ENCODE measurements at places on chromosomes 13 and 19.

GRCh38 chr19:53782698-53783097, 41.4 kb downstream of the NLRP12 start:
- no peak for DNase-seq

GRCh38 chr19:38394488-38394887, 6.0 kb downstream of the SPRED3 start:
- peak; percentile 43 for DNase-seq

GRCh38 chr19:45809643-45810159, 5.4 kb downstream of the RSPH6A start:
- no peak for DNase-seq

DNA sequence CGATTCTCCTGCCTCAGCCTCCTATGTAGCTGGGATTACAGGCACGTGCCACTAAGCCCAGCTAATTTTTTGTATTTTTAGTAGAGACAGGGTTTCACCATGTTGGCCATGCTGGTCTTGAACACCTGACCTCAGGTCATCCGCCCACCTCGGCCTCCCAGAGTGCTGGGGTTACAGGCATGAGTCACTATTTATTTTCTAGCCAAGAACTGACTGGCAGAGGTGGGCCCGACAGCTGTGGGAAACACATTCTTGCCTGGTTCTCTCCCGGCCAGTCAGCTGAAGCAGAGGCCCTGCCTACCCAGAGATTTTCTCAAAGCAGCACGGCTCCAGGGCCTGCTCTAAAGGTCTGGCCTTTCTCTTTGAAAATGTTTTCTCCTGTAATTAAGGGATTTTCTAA, 108.0 kb downstream of the KCTD15 start:
- DNase-seq, result no peak

- no peak for DNase-seq
These were observed 16.9 kb upstream of the CYP2S1 start for GRCh38 chr19:41175801-41176777.

DNA sequence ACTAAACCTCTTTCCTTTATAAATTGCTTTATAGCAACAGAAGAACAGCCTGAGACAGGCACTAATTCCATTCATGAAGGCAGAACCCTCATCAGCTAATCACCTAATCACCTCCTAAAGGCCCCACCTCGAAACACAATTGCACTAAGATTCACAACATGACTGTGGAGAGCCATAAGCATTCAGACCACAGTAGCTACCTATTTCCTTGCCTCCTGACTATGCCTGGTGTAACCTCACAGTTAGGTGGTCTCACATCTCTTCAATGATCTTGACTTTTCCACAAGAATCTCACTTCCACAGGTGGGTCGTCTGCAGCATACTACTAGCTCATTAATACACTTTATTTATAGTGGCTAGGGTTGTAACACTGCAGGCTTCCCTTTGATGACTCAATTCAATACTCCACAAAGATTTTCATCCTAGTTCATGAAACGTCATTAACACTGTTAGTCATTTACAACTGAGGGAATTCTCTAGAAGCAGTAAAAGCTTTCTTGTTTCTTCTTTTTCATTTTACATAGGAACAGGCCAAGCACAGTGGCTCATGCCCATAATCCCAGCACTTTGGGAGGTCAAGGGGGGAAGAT, 27.1 kb downstream of the STK24 start:
- no peak for DNase-seq

- DNase-seq, result no peak
These were observed 4.9 kb downstream of the CACTIN start for GRCh38 chr19:3621689-3622088.

DNA sequence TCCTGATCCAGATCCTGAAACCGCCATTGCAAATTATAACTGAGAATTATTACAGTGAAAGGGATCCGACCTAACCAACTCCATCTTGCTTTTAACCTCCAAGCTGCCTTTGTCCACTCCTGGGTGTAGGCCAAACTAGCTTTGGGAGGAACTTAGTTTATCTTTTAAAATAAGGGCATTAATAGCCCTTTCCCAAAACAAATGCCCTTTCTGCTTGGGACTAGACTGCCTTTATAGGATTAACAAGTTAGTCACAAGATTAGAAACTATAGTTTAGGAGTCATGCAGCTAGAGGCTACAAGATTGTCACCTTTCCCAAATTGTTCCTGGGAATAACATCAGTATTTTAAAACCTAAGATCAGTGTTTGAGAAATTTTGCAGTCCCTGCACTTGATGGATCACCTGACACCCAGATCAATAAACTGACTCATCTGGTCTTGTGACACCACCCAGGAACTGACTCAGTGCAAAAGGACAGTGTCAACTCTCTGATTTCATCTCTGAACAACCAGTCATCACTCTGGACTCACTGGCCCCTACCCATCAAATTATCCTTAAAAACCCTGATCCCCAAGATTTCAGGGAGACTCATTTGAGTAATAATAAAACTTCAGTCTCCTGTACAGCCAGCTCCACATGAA, 4.1 kb upstream of the ZNF841 start:
- DNase-seq, result no peak

GRCh38 chr19:10142701-10143375, 23.1 kb upstream of the EIF3G start:
- DNase-seq, result no peak

- no peak for DNase-seq
These were observed 12.1 kb upstream of the HAS1 start for GRCh38 chr19:51735759-51736449.

DNA sequence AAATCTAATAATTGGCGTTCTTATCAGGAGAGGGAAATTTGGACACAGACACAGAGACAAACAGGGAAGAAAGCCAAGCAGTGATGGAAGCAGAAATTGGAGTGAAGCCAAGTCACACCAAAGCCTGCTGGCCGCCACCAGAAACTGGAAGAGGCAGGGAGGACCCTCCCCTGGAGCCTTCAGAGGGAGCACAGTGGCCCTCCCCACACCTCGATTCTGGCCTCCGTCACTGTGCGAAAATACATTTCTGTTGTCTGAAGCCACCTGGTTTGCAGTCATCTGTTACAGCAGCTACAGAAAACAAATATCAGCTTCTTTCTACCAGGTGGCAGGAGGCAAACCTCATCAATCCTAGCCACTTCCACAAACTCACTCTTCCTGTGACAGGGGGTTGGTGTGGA, 8.3 kb upstream of the TLE6 start:
- no peak for DNase-seq

DNA sequence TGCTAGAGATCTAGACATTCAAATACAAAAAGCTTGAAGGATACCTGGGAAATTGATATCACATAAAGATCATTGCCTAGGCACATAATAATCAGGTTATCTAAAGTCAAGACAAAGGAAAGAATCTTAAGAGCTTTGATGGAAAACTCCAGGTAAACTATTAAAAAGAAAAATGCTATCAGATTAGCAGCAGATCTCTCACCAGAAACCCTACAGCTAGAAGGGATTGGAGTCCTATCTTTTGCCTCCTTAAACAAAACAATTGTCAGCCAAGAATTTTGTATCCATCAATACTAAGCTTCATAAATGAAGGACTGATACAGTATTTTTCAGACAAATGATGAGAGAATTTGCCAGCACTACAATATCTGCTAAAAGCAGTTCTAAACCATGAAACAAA, 682.4 kb upstream of the ATXN8OS start:
- DNase-seq, result no peak

DNA sequence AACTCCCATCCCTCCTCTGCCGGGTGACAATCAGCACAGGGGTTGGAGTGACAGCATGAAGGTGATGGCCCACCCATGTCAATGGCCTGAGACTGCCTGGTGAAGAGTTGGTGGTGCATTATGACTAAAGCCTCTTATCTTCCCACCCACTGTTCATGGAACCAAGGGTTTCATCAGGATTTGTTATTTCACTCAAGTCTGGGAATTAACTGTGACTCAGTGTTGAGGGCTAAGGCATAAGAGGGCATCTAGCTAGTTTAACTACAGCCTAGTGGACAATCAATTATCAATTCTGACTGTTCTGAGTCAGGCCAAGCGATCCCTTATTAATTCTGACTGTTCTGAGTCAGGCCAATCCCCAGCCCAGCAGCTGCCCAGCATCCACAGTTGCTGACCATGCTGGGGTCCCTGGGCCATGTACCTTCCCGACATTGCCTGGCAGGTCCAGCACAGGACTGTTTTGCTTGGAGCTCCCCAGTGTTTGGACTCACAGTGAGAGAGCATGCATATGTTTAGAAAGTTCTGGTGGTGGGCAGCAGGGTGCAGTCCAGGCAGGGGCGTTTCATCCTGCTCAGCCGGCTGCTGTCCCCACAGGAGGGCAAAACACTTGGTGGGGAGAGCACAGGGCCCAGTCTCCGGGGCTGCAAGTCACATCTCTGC, 65.5 kb downstream of the RASL11A start:
- no peak for DNase-seq

GRCh38 chr13:27371932-27372331, 52.5 kb upstream of the GTF3A start:
- no peak for DNase-seq

DNA sequence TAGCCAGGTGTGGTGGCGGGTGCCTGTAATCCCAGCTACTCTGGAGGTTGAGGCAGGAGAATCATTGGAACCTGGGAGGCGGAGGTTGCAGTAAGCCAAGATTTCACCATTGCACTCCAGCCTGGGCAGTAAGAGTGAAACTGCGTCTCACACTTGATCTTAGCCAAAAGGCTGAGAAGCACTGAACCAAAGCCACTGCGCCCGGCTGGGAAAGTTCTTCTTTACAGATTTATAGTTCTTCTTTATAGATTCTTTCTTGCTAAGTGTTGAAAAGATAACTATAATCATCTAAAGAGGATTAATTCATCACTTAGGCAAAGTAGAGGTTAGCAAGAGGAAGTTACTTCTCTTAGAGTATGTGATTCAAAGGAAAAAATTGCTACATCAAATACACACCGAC, 11.1 kb downstream of the ZNF417 start:
- no peak for DNase-seq

DNA sequence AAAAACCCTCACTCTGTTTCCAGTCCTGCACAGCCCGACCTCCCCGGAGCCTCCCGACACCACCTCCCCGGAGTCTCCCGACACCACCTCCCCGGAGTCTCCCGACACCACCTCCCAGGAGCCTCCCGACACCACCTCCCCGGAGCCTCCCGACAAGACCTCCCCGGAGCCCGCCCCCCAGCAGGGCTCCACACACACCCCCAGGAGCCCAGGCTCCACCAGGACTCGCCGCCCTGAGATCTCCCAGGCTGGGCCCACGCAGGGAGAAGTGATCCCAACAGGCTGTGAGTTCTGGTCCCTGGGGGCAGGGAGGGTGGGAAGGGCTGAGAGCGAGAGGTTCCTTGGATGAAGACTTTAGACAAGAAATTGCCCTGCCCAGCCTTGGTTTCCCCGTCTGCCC, 5.4 kb downstream of the MADCAM1 start:
- DNase-seq, result no peak

DNA sequence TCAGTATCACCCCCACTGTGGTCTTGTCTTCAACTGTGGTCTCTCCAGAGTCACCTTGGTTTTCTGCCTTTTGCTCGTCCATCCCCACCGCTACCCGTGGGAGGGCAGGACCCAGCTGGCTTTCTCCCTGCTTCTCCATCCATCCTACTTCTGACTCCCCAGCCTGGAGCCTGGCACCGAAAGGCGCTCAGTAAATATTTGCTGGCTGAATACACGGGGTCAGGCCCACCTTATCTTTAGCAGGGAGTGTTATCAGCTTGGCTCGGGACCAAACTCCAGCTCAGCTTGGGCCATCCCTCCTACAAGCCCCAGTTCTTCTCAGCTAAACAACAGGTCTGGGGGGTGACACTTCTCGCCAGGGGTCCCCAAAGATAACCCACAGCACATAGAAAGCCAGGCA, 62.0 kb upstream of the KLF2 start:
- DNase-seq, result no peak

DNA sequence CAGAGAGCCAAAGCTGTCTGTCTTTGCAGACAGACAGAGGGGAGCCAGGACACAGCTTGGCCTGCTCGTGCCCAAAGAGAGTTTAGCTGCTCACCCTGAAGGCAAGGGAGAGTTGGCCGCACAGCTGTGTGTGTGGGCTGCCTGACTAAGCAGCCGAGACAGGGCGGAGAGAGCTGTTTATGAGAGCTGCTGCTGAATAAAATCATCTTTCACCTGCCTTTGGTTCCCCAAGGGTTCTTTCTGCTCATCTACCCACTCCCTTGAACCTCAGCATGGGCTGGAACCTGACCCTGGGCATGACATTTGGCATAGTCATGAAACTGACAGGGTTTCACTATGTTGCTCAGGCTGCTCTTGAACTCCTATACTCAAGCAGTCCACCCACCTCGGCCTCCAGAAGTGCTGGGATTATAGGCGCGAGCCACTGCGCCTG, 98.2 kb downstream of the RBM26 start:
- no peak for DNase-seq

DNA sequence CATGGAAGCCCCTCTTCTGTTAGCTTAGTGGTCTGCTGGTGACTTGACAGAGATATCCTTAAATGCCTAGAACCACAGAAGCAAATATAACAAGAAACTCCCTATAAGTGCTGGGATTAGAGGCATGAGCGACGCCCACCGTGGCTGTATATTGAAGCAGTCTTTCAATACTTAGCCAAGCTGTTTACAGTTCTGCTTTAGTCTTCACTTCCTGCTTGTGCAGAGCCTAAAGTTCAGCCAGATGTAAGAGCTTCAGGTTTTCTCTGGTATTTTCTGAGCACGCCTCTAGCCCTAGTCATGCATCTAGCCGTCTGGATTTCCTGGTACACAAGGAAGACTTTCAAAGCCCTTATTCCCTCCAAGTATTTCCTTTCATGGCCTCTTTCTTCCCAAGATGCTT, 28.5 kb downstream of the TRPM4 start:
- no peak for DNase-seq

DNA sequence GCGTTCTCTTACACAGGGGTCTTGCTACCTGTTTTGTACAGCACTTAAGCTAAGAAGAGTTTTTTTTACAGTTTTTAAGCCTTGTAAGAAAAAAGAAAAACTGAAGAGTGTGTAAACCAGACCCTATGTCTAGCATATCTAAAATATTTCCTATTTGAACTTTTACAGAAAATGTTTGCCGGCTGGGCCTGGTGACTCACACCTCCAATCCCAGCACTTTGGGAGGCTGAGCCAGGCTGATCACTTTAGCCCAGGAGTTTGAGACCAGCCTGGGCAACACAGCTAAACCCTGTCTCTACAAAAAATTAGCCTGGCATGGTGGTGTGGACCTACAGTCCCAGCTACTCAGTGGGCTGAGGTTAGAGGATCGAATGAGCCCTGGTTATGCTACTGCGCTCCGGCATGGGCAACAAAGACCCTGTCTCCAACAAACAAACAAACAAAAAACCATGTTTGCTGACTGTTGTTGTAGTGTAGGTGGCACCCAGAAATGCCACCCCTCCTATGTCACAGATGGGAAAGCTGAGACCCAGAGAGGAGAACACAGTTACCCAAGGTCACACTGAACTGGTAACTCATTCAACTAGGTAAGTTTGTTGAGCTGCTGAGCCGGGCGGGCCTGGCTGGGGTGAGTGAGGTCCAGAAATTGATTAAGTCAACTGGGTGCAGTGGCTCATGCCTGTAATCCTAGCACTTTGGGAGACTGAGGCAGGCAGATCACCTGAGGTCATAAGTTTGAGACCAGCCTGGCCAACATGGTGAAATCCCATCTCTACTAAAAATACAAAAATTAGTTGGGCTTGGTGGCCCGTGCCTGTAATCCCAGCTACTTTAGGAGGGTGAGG, 1.9 kb upstream of the VASP start:
- no peak for DNase-seq

GRCh38 chr13:27450921-27451471, 632 bp upstream of the MTIF3 start:
- DNase-seq, result no peak
